ENCODE measurements at places on chromosomes 4 and X. TPM values are rescaled to one million over a fixed set of nuclear protein-coding genes. Genes with fewer than 3 reads are reported as not detected.

Gene DMP1
- polyA plus RNA-seq: not detected

Gene DCAF12L2
- not detected for polyA plus RNA-seq

Gene TACR3
- polyA plus RNA-seq: not detected

Gene ZXDA
- 0.31 TPM for polyA plus RNA-seq

Gene RTL3
- polyA plus RNA-seq: not detected

Gene CWH43
- 0.13 TPM for polyA plus RNA-seq

Gene HTT
- 9.3 TPM for polyA plus RNA-seq

Gene NEUROG2
- not detected for polyA plus RNA-seq

Data from liver (tissue), 10 donors.